ENCODE measurements at places on chromosomes 1 and 21. TPM values are rescaled to one million over a fixed set of nuclear protein-coding genes. Genes with fewer than 3 reads are reported as not detected.

GRCh38 chr1:118739501-118739900 is 248.6 kb downstream of the TBX15 start:
- no peaks in the 10 kb centered on the region for H3K4me1 ChIP-seq
- no peak overlapping the region for H3K4me3 ChIP-seq
- no peak for DNase-seq
- H3K36me3 ChIP-seq: no peaks in the 10 kb centered on the region
- H3K27me3 ChIP-seq: no peaks in the 10 kb centered on the region

Gene GSTM5
- total RNA-seq: not detected

Gene TSACC
- total RNA-seq: 3.6 TPM

Gene ELAPOR1
- 0.28 TPM for total RNA-seq

Gene HCRTR1
- total RNA-seq: 0.18 TPM

GRCh38 chr1:161866241-161866640 is 100.1 kb downstream of the ATF6 start:
- H3K4me1 ChIP-seq: no peaks in the 10 kb centered on the region
- no peak for DNase-seq
- H3K4me3 ChIP-seq: no peak overlapping the region
- H3K27me3 ChIP-seq: no peaks in the 10 kb centered on the region

- no peaks in the 10 kb centered on the region for H3K27me3 ChIP-seq
- no peak overlapping the region for H3K27ac ChIP-seq
- H3K36me3 ChIP-seq: no peaks in the 10 kb centered on the region
- no peak for DNase-seq
These were observed 112.6 kb downstream of the EIF4G3 start for GRCh38 chr1:21064057-21064456.

DNA sequence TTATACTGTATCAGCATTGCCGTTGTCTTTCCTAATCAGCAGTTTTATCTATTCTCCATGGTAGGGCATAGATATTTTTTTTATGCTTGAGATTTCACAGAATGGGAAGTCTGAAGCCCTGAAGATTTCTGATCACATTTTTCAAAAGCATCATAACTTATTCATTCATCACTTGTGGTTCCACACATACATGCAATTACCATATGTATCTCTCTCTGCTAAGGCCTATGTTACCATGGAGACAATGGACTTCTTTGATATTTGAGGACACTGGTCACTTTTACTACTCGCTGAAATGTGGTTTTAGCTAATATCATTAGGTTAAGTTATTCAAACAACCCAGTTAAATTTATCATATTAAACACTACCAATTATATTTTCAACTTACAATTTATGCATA is 1827.0 kb downstream of the MRPL39 start:
- DNase-seq: no peak
- H3K27ac ChIP-seq: no peak overlapping the region
- no peaks in the 10 kb centered on the region for H3K4me1 ChIP-seq
- H3K4me3 ChIP-seq: no peak overlapping the region

DNA sequence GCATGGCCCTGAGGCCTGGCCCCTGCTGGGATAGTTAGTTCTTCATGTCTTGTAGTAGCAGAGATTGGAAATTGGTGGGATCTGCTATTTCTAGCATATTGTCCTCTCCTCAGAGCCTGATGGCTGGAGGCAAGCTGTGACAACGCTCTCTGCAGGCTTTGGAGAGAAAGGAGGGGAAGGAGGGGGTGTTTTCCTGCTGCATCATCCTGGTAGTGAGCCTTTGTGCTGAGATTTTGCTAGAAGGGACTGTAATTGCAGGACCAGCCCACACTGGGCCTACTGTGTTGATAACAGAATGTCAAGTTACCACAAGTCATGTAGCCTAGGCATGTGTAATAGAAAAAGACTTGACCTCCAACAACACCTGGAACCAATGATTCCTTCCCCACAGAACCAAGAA is 351.0 kb downstream of the SIPA1L2 start:
- no peaks in the 10 kb centered on the region for H3K4me1 ChIP-seq
- H3K36me3 ChIP-seq: no peaks in the 10 kb centered on the region
- H3K27me3 ChIP-seq: no peaks in the 10 kb centered on the region
- no peak overlapping the region for H3K4me3 ChIP-seq

GRCh38 chr1:41580520-41581172 is 96.2 kb upstream of the EDN2 start:
- H3K27me3 ChIP-seq: no peaks in the 10 kb centered on the region
- no peak overlapping the region for H3K27ac ChIP-seq
- no peak for DNase-seq
- no peak overlapping the region for H3K4me3 ChIP-seq
- H3K4me1 ChIP-seq: no peaks in the 10 kb centered on the region
